T47D (cell line): ENCODE measurements at places on chromosomes 4 and X.

DNA sequence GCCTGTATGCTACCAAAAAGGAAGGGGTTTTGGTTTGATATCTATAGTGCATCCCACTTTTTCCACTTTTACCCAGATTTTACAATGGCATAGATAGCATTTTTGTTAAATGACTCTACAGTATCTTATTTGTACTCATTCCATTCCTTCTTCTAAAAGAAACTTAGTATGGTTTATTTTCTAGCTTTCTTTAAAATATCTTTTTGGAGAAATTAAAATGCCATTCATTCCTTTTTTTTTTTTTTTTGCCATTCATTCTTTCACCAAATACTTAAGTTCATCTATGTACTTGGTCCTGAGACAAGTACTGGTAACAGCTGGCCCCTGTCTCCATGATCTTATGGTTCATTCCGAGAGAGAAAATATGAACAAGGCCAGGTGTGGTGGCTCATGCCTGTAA is 49.1 kb downstream of the MID1 start:
- no peak for DNase-seq

- no peak for DNase-seq
Observed at GRCh38 chrX:150536455-150537116, 31.8 kb upstream of the MTM1 start.

- no peak for DNase-seq
Observed at GRCh38 chr4:10492464-10492863, 35.2 kb upstream of the ZNF518B start.

GRCh38 chrX:125544856-125545255 is 225.2 kb downstream of the TEX13C start:
- no peak for DNase-seq

DNA sequence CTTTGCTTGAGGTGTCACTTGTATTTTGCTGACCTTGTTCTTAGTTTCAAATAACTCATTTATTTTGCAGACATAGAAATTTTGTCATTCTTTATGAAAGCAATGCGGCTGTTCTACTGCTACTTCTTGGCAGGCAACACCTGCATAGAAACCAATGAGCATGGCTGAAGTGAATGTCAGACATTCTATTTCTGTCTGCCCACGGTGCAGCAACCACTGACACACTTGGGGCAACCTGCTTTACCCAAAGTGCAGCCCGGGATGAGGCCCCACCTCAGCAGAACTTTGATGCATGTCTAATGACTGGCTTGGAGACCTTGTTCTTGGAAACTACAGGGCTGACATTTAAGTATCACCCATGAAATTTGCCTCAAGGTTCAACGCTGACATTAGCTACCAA is 93.6 kb downstream of the RBM47 start:
- no peak for DNase-seq

GRCh38 chr4:20944961-20945360 is 244.7 kb downstream of the PACRGL start:
- DNase-seq: no peak

GRCh38 chr4:86891762-86892635 is at the start of gene C4orf36:
TSS of gene C4orf36 (minus strand) at chr4:86892422. CDS start at chr4:86891520, 902 bp downstream.
- DNase-seq: peak; percentile 29

DNA sequence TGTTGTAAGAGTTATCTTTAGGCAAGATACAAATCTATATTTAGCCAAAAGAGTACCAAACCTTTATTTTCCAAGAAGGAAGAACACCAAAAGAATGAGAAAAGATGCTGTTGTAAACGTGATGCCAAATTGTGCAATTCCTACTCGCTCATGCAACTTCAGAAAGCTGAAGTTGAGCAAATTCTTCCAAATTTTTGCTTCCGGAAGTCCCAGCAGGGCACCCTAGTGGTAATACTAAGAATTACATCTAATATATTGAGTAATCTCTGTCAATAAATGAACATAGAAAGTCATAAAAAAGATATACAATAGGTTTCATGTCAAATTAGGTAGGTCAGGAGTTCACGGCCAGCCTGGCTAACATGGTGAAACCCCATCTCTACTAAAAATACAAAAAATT is 36.0 kb upstream of the SMARCAD1 start:
- no peak for DNase-seq
